ENCODE measurements at places on chromosomes 2 and 18. TPM values are rescaled to one million over a fixed set of nuclear protein-coding genes. Genes with fewer than 3 reads are reported as not detected.
A peak's percentile ranks its signal among the peaks of the same experiment; 100 is the strongest.

DNA sequence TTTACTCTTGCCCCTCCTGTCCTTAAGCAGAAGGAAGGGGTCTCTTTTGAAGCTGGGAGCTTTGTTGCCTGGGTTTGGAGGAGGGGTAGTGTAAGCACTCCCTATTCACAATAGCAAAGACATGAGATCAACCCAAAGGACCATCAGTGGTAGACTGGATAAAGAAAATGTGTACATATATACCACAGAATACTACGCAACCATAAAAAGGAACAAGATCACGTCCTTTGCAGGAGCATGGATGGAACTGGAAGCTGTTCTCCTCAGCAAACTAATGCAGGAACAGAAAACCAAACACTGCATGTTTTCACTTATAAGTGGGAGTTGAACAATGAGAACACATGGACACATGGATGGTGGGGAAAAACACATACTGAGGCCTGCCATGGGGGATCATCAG lies 281.1 kb upstream of the REV1 start:
- DNase-seq: no peak

GRCh38 chr2:25105336-25106085 lies 62.9 kb downstream of the POMC start:
- no peak for DNase-seq

- no peak for DNase-seq
Measured at GRCh38 chr2:69269330-69269729, 117.7 kb downstream of the GFPT1 start.

DNA sequence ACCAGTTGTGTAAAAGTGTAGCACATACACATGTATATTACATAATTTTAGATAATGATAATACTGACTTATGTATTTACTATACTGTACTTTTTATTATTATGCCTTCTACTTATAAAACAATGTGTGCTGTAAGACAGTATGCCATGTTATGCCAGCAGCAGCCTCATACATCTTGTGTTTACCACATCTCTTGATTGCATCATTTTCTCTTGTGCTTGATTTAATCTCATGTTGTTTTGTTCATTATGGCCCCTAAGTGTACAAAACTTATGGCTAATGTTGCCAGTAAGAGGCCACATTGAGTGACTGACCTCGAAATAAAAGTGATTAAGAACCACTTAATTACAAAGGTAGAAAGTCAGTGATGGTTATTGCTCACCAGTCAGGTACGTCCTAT lies 128.0 kb upstream of the SP5 start:
- DNase-seq: no peak

DNA sequence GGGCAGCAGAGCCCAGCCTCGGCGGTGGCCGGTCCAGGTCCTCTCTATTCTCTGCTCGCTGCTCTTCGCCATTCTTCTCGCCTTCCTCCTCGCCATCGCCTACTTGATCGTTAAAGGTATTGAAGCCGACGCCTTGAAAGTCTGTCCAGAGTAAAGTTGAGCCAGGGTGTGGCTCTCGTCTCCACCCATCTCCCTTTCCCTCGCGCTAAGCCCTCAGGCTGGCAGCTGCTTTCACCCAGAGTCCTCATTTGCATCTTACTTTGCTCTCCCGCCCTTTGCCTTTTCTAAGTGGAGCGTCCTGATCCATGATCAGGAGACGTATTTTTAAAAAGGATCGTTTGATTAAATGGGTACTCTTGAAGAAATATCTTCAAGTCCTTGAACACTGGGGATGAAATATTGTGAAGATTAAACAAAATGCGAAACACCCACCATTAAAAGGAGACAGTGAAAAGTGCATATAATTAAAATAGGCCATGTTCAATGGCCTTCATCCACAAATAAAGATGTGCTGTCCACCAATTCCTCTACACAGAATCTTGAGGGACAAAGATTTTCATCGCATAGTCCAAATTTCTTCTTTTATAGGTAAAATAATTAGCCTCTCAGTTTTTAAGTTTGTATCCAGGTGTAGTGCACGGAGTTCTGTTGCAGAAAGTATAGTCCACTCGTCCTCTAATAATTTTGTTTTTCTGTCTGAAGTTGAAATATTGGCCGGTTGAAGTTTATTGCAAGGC lies 657 bp downstream of the ARL6IP6 start:
- peak; percentile 84 for DNase-seq

DNA sequence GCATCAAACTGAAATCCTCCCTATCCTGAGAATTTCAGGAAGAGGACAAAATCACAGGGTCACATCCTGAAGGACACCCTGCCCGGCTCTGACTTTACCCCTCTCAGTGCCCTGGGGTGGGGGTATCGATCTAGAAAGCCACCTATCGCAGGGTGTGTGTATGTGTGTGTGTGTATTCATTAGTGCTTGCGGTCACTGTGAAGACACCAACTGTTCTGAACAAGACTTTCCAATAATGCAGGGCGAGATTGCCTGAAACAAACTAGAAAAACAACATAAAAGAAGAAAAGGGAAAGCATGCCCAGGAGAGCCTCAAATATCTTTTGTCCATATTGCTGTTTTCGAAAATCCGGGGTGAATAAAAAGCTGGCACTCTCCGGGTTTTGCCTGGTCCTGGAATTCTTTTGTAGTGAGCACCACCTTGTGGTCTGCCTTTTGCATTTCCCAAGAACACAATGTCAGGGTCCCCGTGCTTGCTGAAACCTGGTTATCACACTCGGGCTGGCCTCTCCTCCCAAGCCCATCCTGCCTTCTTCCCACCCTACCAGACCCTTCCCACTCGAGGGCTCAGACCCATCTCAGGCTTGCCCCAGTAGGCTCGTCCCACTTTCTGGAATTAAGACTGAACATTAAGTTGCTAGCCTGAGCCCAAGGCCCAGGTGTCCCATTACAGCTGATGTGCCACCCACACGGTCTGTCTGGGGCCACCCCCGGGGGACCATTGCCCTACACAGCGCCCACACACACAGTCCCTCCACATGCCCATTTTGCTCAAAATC lies 25.0 kb upstream of the COPS8 start:
- DNase-seq: peak; percentile 45

GRCh38 chr18:27017901-27018500 lies 152.5 kb upstream of the AQP4 start:
- DNase-seq: no peak

- no peak for DNase-seq
Measured at GRCh38 chr2:41723526-41723925, 324.3 kb upstream of the PKDCC start.

DNA sequence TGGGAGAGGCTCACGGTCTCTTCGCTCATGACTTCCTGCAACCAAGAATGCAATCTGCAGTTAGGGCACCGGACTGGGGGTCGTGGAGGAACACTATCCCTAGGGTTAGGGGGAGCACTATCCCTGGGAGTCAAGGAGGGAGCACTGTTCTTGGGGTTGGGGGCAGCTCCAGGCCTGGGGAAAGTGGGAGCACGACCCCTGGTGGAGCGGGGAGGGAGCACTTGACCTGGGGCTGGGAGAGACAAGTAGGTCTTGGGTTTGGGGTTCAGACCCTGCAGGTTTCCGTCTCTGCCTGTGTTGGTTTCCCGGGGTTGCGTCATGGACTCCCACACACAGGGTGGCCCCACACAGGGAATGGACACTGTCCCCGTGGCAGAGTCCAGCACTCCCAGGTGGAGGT lies 133.6 kb downstream of the TPO start:
- no peak for DNase-seq

- no peak for DNase-seq
Measured at GRCh38 chr2:6958616-6959235, 41.5 kb downstream of the RNF144A start.

- no peak for DNase-seq
Measured at GRCh38 chr2:42648796-42649195, 80.4 kb downstream of the MTA3 start.

DNA sequence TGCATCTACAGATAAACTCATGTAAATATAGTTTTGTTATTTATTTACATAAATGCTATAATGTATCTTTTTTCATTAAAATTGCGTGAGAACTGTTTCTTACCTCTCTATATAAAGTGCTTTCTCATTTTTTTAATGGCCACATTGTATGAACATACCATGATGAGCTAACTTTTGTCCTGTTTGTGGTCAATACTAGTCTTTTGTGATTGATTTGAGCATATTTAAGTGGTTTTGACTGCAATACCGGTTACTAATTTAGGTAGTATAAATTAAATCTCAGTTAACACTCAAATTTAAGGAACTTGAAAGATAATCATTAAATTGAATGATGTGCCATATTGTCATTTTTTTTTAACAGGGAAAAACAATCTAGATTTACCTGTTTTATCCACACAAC lies 108.2 kb downstream of the HAUS1 start:
- DNase-seq: no peak

- DNase-seq: no peak
Measured at GRCh38 chr2:21021430-21021829, 22.4 kb downstream of the APOB start.

GRCh38 chr2:42286268-42286946 lies 74.6 kb downstream of the COX7A2L start:
- no peak for DNase-seq

DNA sequence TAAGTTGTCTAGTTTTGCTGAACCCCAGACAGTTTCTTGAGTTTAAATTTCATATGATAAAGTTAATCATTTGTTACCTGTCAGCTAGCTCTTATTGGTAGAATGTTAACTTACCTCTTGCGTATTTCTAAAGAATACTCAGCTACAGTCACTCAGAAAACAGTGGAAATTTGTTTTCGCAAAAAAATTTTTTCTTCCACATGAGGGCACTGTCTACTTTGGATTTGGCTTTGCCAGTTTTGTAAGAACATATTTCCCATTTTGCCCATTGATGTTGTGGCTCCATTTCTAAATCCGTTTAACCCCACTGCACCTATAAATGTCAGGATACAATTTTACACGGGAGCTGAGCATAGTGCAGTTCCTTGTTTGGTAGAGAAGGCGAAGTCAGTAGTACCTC lies 19.1 kb upstream of the GCFC2 start:
- no peak for DNase-seq

DNA sequence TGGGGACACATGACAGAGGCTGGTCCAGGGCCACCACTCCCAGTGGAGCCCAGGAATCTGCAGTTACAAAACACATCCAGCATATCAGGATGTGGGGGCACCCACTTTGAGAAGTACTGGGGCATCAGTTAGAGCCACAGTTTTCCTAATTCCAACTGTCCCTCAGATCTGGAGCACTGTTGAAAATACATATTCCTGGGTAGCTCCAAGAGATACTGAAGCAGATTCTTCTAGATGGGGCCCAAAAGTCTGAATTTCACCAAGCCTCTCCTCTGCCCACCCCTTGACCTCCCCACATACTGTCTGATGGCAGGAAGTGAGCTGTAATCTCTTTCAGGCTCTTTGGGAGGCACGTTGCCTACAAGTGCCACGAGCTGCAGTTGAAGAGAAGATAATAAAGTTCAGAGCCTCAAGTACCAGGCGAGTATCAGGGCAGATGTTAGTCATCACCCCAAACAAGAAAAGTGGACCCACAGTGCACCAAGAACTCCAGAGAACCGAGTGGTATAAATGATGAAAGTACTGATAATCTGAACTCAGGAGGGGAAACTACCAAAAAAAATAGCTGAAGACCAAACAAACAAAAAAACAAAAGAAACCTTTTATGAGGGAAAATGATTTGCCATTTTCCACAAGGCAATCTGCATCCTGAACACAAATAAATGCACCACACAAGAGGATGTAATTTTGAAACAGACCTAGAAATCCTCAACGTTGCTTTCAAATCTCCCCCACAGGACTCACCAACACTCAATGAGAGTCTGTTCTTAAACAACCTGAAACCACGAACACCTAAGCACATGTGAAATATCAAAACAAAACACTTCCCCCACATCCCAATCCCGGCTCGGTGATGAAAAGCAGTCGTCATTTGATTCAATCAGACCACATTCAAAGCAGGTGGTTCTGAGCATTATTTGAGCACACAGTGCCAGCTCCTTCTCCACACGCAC lies 98.7 kb downstream of the TCF4 start:
- no peak for DNase-seq

GRCh38 chr2:71962911-71963694 lies 184.6 kb downstream of the CYP26B1 start:
- no peak for DNase-seq

DNA sequence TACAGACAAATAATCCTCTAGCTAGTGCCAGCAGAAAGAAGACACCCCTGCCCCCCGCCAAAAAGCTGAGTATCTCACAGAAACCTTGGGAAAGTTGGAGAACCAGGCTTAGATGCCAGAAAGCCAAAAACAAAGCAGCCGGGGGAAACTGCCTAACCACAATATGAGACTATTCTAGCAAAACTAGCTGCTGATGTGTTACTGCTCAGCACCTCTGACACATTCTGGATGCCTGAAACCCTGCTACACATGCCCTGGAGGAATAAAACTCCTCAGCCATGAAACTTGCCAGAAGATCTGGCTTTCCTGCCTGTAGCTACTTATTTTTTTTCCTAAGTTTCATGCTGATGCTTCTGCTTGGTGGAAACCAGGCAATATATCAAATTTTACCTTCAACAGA lies 122.7 kb upstream of the GCFC2 start:
- DNase-seq: no peak

DNA sequence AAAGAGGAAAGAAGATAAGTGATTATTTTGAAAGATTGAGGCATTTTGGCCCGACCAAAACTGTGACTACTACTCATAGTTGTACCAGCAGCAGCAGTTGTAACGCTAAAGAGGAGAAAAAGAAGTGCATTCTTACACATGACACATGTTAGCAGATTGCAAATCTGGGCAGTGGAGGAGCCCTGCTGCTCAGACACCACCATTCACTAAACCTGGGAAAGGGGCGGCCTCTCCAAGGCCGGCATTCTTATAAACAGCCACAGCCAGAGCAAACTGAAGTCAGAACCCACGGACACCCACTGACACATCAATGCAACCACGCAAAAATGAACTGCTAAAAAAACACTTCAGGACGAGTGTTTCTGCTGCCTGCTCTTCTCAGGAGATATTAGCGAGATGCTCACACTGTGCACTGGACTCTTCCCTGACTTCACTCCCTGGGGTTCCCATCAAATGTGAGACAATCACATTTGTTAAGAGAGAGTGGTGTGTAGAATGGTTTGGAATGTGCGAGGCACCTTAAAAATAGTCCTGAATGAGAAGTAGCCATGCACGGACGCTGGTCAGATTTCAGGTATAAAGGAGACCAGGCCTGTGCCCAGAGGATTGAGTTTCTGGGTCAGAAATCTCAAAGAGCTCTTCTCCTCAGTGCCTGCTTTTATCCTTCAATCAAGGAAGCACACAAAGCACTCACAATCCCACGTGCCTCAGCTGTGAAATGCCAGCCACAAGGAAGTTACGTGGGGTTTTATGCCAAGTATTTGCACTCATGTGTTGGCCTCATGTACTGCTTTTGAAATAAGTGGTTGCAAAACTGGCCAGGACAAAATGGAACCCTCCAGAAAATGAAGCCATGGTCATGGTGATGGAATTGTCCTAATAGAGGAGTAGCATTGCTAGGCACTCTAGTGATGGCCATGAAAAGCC lies 83.4 kb downstream of the MTCL1 start:
- no peak for DNase-seq

Gene VIT
- 0.20 TPM for total RNA-seq

Gene MEIS1
- total RNA-seq: 8.9 TPM

Gene SOWAHC
- total RNA-seq: 35.7 TPM

Gene AGXT
- 6.1 TPM for total RNA-seq

Gene DYNAP
- total RNA-seq: not detected

Gene ST6GAL2
- total RNA-seq: 1.7 TPM
